ENCODE measurements at places on chromosomes 7 and 10. TPM values are rescaled to one million over a fixed set of nuclear protein-coding genes. Genes with fewer than 3 reads are reported as not detected.
A peak's percentile ranks its signal among the peaks of the same experiment; 100 is the strongest.

DNA sequence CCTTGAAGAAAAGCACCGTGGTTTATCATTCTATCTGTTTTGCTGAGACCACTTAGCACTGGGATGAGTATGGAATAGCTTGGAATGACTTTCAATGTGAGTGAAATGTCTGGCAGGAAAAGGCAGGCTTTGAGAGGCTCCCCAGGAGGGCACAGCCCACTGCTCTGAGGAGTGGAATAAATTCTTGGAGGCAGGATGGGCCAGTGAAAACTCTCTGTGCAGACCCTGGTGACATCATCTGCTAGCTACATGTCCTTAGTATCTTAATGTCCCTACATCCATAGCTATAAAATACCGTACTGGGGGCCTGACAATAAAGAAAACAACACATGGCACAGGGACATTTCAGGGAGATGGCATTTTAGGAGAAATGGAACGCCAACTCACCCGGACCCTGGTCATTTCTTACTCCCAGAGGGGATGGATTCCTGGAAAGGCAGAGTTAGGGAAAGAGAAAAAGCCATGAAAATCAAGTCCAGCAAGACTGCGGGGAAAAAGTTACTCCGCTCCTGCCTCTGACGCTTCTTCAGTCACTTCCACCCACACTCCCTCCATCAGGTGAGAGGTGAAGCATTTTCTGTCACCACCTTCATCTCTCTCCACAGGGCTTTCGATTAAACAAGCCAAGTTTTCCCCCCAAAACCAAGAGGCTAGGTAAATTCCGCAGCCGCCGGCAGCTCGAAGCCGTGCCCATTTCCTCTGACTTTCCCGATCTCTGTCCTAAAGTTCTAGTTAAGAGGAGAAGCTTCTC is 991 bp downstream of the ZNF239 start:
- no peaks in the 10 kb centered on the region for H3K27me3 ChIP-seq
- H3K4me3 ChIP-seq = peak overlapping the region; percentile 59
- peak; percentile 51 for DNase-seq
- H3K36me3 ChIP-seq = no peaks in the 10 kb centered on the region
- H3K4me1 ChIP-seq = no peaks in the 10 kb centered on the region
- no peak overlapping the region for H3K27ac ChIP-seq

GRCh38 chr7:75740846-75741497 is 2.2 kb upstream of the HIP1 start:
- no peak for DNase-seq
- no peaks in the 10 kb centered on the region for H3K27me3 ChIP-seq
- H3K4me3 ChIP-seq = no peak overlapping the region
- H3K36me3 ChIP-seq = no peaks in the 10 kb centered on the region

- H3K27me3 ChIP-seq = no peaks in the 10 kb centered on the region
- DNase-seq = no peak
- H3K4me3 ChIP-seq = no peak overlapping the region
- no peaks in the 10 kb centered on the region for H3K36me3 ChIP-seq
- no peaks in the 10 kb centered on the region for H3K4me1 ChIP-seq
- no peak overlapping the region for H3K27ac ChIP-seq
Observed at GRCh38 chr10:111101796-111102195, 25.0 kb downstream of the ADRA2A start.

DNA sequence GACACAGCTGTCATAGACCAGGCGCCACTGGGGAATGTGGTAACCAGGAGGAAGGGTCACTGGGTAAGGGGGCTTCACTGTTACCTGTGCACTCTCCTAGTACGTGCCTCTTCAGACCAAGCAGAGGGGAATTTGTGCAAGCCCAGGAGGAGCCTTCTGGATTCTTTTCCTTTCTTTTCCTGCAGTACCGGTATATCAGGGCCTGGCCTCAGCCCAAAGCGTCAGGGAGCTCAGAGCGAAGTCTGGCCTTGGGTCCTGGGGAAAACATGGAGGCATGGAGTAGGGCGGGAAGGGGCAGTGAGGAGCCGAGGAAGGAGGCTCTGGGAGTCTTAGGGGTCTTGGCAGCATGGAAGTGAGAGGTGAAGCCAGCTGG is 133.6 kb upstream of the GDF10 start:
- no peak for DNase-seq
- H3K36me3 ChIP-seq = no peaks in the 10 kb centered on the region
- no peak overlapping the region for H3K4me3 ChIP-seq
- H3K4me1 ChIP-seq = no peaks in the 10 kb centered on the region
- no peak overlapping the region for H3K27ac ChIP-seq

DNA sequence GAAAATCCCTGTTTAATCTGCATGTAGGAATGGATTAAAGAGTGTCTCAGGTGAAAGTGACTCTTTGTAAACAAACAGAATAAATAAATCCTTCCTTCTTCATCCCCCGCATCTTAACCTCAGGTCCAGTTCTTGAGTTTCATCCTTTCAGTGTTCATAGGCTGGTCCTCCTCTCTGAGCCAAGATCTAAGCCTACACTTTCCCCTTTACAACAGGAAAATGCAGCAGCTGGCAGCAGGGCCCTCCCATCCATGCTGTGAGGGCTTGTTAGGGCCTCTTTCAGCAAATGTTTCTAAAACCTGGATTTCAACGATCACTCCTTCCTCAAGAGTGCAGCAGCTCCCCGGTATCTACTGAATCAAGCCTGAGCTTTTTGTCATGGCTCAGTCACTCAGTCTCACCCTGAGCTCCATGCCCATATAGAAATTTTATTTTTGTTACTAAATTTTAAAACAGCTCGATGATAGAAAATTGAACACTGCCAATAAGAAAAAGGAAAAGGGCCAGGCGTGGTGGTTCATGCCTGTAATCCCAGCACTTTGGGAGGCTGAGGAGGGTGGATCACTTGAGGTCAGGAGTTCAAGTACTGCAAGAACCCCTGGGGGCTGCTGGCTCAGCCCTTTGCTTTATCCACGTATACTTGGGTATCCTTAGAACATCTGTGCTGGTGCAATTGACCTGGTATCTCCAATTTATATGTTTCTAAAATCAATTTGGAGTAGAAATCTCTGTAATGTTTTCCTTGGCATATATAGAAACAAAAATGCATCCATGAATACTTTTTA is 15.6 kb downstream of the BLNK start:
- H3K36me3 ChIP-seq = no peaks in the 10 kb centered on the region
- H3K4me1 ChIP-seq = no peaks in the 10 kb centered on the region
- no peaks in the 10 kb centered on the region for H3K27me3 ChIP-seq
- H3K4me3 ChIP-seq = no peak overlapping the region
- no peak for DNase-seq
- no peak overlapping the region for H3K27ac ChIP-seq

DNA sequence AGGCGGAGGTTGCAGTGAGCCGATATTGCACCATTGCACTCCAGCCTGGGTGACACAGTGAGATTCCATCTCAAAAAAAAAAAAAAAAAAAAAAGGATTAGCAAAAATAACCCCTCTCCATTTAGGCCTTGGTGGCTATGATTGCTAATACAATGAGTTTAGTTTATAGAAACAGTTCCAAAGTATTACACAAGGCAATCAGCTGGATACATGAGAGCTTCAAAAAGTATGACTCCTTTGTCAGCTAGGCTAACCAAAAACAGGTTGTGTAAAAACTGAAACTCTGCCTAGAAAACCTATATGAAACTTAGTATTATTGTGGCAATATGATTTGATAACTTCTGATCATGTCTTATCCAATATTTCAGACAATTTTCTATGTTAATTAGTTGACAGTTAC is 57.2 kb downstream of the SUGCT start:
- no peak for DNase-seq
- no peaks in the 10 kb centered on the region for H3K36me3 ChIP-seq
- H3K4me1 ChIP-seq = no peaks in the 10 kb centered on the region
- H3K27ac ChIP-seq = no peak overlapping the region
- H3K4me3 ChIP-seq = no peak overlapping the region
- H3K27me3 ChIP-seq = no peaks in the 10 kb centered on the region

- H3K4me1 ChIP-seq = no peaks in the 10 kb centered on the region
- DNase-seq = no peak
- no peak overlapping the region for H3K27ac ChIP-seq
- H3K27me3 ChIP-seq = no peaks in the 10 kb centered on the region
- H3K4me3 ChIP-seq = no peak overlapping the region
Observed at GRCh38 chr10:16927546-16927945, 110.3 kb upstream of the RSU1 start.

GRCh38 chr10:13099144-13099665 is 758 bp upstream of the OPTN start:
- H3K27ac ChIP-seq = peak overlapping the region; percentile 80
- H3K36me3 ChIP-seq = no peaks in the 10 kb centered on the region
- DNase-seq = peak; percentile 68
- peaks cover 11% of the 10 kb centered on the region for H3K4me1 ChIP-seq
- peak overlapping the region; percentile 63 for H3K4me3 ChIP-seq

DNA sequence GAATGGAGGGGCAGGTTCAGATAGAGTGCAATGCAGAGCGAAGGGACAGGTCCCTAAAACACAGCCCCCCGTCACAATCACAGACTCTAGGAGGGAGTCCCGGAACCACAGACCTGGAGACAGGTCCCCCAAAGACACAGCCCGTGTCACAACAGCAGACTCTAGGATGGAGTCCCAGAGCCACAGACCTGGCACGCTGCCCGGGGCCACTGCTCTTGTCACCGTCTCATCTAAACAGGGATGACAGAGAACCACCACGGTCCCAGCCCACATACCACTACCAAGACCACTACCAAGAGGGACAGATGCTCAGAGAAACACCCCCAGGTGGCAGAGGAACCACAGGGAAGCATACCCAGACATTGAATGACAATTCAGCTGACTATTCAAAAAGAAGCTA is 183.9 kb downstream of the TCERG1L start:
- H3K27ac ChIP-seq = no peak overlapping the region
- H3K27me3 ChIP-seq = no peaks in the 10 kb centered on the region
- DNase-seq = no peak
- no peaks in the 10 kb centered on the region for H3K36me3 ChIP-seq
- no peak overlapping the region for H3K4me3 ChIP-seq

DNA sequence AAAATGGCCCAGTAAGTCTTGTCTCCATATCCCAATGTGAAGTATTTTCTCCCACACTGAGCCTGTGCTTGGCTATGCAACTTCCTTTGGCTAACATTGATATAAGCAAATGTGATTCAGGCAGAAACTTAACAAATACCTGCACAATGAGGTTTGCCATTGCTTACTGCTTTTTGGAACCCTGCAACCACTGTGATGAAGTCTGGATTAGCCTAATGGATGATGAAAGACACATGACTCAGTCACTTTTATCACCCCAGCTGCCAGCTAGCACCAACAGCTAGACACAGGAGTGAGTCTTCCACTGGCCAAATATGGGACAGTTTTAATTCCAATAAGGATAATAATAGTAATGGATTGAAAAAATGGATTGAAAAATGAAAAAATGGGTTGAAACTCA is 854.5 kb downstream of the GRM8 start:
- no peak overlapping the region for H3K27ac ChIP-seq
- H3K27me3 ChIP-seq = no peaks in the 10 kb centered on the region
- H3K4me1 ChIP-seq = no peaks in the 10 kb centered on the region
- no peak overlapping the region for H3K4me3 ChIP-seq

- DNase-seq = no peak
- no peak overlapping the region for H3K4me3 ChIP-seq
- no peaks in the 10 kb centered on the region for H3K4me1 ChIP-seq
- no peaks in the 10 kb centered on the region for H3K36me3 ChIP-seq
- H3K27ac ChIP-seq = no peak overlapping the region
- no peaks in the 10 kb centered on the region for H3K27me3 ChIP-seq
Observed at GRCh38 chr10:50541921-50542320, 81.8 kb downstream of the SGMS1 start.

GRCh38 chr10:86583983-86584382 is 62.4 kb upstream of the WAPL start:
- no peaks in the 10 kb centered on the region for H3K27me3 ChIP-seq
- DNase-seq = no peak
- H3K36me3 ChIP-seq = no peaks in the 10 kb centered on the region
- H3K4me1 ChIP-seq = no peaks in the 10 kb centered on the region
- H3K27ac ChIP-seq = no peak overlapping the region

GRCh38 chr7:84181628-84182027 is 13.0 kb downstream of the SEMA3A start:
- DNase-seq = no peak
- H3K27me3 ChIP-seq = no peaks in the 10 kb centered on the region
- no peak overlapping the region for H3K27ac ChIP-seq
- H3K4me3 ChIP-seq = no peak overlapping the region

- H3K27ac ChIP-seq = no peak overlapping the region
- no peaks in the 10 kb centered on the region for H3K27me3 ChIP-seq
- H3K4me1 ChIP-seq = no peaks in the 10 kb centered on the region
- DNase-seq = no peak
- H3K4me3 ChIP-seq = no peak overlapping the region
Observed at GRCh38 chr7:17855202-17855601, 85.1 kb downstream of the SNX13 start.

GRCh38 chr7:25839084-25839769 is 312.8 kb upstream of the NFE2L3 start:
- DNase-seq = no peak
- H3K27ac ChIP-seq = no peak overlapping the region
- no peaks in the 10 kb centered on the region for H3K36me3 ChIP-seq
- no peaks in the 10 kb centered on the region for H3K4me1 ChIP-seq
- no peaks in the 10 kb centered on the region for H3K27me3 ChIP-seq

GRCh38 chr10:113441220-113441619 is 111.6 kb upstream of the HABP2 start:
- DNase-seq = no peak
- H3K4me3 ChIP-seq = no peak overlapping the region
- H3K27me3 ChIP-seq = no peaks in the 10 kb centered on the region
- no peaks in the 10 kb centered on the region for H3K4me1 ChIP-seq
- H3K36me3 ChIP-seq = no peaks in the 10 kb centered on the region

DNA sequence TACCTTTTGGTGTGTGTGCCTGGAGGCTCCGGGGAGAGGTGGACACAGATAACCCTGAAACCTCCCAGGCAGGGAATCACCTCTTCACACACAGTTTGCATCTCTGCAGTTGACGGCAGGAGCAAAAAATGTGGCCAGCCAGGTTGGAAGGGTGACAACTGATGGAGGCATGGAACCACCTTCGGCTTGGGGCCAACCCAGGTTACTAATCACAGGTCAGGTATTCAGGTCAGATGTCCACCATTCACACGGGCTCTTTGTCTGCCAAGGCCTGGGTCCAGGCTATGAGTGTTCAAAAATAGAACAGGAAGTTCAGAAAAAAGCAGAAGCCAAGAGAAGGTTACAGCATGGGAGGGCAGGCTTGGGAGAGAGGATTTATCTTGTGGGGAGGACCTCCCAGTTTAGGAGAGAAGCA is 137.2 kb upstream of the EFCAB10 start:
- DNase-seq = no peak
- H3K27me3 ChIP-seq = no peaks in the 10 kb centered on the region
- no peak overlapping the region for H3K27ac ChIP-seq

Gene JAZF1
- 13.1 TPM for total RNA-seq

Gene LDB3
- 7.7 TPM for total RNA-seq

Gene CCDC172
- not detected for total RNA-seq

Gene AGR2
- 164 TPM for total RNA-seq

Gene DGKB
- total RNA-seq = 1.5 TPM

Gene MRPS33
- 43.6 TPM for total RNA-seq

Gene ACTR3C
- total RNA-seq = 31.6 TPM

Gene HYAL4
- not detected for total RNA-seq

Gene TCAF2
- 4.2 TPM for total RNA-seq
